ENCODE measurements at places on chromosomes 16 and 17. TPM values are rescaled to one million over a fixed set of nuclear protein-coding genes. Genes with fewer than 3 reads are reported as not detected.

The FN3K gene
- total RNA-seq, result 1.8 TPM

The ENPP7 gene
- not detected for total RNA-seq

The KCNH4 gene
- total RNA-seq, result under 0.01 TPM

The QPRT gene
- total RNA-seq, result 33.4 TPM

The FBXW10 gene
- total RNA-seq, result 0.24 TPM

Measured in hair follicle dermal papilla cell (primary cell).